ENCODE measurements at places on chromosomes 2 and 18. TPM values are rescaled to one million over a fixed set of nuclear protein-coding genes. Genes with fewer than 3 reads are reported as not detected.

- DNase-seq = no peak
Measured at GRCh38 chr2:131027566-131028528, 65.4 kb downstream of the FAM168B start.

- no peak for DNase-seq
Measured at GRCh38 chr2:113361051-113361450, 76.4 kb upstream of the ZNG1B start.

DNA sequence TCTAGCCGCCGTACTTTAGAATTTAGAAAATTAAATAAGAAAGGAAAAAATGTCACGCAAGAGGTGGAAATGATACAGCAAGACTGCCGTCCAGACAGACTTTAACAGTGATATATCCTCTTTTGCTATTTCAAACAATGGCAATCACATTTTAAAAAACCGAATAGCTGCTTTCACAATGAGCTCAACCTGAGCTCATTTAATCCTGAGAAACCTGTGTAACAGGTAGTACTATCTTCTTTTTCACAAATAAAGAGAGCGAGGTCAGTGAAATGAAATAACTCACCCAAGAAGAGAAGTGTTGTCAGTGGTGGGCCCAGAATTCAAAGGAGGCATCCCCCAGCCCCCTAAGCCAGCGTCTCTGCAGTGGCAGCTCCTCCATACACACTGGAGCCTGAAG, 60.7 kb upstream of the DAPL1 start:
- no peak for DNase-seq

DNA sequence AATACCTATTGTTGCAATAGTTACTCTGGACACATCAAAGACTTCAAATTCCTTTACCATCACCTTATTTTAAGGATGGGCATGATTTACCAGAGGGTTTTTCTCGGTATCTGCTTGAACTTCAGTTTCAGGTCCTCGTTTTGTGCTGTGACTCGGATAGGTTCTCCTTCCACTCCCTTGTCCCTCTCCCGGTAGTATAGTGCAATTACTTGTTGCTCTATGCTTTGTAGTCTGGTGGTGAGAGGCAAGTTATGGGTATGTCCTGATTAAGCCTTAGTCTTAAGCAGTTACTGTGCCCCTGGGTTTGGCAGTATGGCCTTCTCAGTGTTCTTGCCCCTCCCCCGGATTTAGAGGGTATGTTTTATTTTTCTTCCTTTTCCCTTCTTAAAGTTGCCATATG, 96.6 kb downstream of the RHBDD1 start:
- DNase-seq = no peak

- DNase-seq = peak; percentile 12
Measured at GRCh38 chr2:228318218-228318617, 136.7 kb upstream of the SPHKAP start.

DNA sequence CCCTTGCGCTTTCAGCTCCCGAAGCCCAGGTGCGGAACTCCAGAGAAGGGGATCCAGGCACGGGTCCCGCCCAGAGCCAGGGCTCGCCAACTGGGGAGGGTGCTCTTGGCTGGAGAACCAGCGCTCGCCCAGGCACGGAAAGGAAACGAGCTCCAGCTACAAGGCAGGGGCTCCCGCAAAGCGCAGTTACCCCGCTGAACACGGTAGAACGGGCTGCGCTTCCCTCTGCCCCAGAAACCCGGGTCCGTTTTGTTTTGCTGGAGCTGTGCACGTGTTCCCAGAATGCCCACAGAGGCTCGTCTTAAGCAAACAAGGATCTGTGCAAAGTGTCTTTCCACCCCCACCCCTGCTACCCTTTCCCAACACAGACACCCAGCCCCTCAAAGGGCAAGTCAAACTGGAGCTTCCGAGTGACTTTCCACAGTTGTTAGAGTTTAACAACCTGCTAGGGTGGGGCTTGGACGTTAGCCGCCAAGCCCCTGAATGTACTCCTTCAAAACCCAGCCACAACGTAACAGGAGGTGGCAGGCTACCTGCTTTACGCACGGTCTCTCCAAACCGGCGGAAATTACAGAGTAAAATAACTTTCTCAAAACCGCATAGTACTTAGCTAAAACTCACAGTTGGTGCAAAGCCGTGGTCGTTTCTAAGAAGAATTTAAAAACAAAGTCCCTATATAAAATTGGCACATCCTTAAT, 775 bp downstream of the RNF125 start:
- peak; percentile 39 for DNase-seq

GRCh38 chr18:26637324-26637723, 89.0 kb upstream of the KCTD1 start:
- no peak for DNase-seq

DNA sequence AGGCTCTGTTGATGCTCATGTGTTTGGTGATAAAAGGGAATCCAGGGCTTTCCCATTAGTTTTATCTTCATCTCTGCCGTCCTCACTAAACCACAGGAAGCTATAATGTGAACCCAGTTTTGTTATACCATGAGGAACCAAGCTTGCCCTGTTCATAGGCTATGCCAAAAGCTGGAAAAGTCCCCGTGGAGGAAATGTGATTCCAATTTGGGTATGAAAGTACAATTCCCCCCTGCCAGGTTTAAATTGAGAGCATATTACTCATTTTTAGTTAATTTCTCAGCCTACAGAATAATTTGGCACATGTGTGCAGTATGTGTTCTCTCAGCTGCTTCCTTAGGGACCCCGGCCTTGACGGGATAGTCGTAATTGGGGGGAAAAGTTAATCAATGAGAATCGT, 327.4 kb downstream of the RND3 start:
- no peak for DNase-seq

GRCh38 chr2:28366496-28367282, 26.0 kb upstream of the FOSL2 start:
- no peak for DNase-seq

- peak; percentile 53 for DNase-seq
Measured at GRCh38 chr2:178280244-178280852, 86.0 kb downstream of the OSBPL6 start.

- DNase-seq = no peak
Measured at GRCh38 chr2:72156872-72157271, 9.2 kb upstream of the CYP26B1 start.

GRCh38 chr2:63118821-63119220, 68.2 kb downstream of the OTX1 start:
- no peak for DNase-seq

- no peak for DNase-seq
Measured at GRCh38 chr2:216604458-216604857, 28.8 kb upstream of the IGFBP2 start.

The HEATR5B gene
- total RNA-seq = 17.6 TPM

The ST8SIA5 gene
- 0.08 TPM for total RNA-seq

The RAB27B gene
- not detected for total RNA-seq

The TNFRSF11A gene
- total RNA-seq = 3.6 TPM

The ABCG8 gene
- total RNA-seq = 8.8 TPM

The CRIM1 gene
- 21.5 TPM for total RNA-seq

Data from HepG2 (cell line).